ENCODE measurements at places on chromosomes 11 and 22.

DNA sequence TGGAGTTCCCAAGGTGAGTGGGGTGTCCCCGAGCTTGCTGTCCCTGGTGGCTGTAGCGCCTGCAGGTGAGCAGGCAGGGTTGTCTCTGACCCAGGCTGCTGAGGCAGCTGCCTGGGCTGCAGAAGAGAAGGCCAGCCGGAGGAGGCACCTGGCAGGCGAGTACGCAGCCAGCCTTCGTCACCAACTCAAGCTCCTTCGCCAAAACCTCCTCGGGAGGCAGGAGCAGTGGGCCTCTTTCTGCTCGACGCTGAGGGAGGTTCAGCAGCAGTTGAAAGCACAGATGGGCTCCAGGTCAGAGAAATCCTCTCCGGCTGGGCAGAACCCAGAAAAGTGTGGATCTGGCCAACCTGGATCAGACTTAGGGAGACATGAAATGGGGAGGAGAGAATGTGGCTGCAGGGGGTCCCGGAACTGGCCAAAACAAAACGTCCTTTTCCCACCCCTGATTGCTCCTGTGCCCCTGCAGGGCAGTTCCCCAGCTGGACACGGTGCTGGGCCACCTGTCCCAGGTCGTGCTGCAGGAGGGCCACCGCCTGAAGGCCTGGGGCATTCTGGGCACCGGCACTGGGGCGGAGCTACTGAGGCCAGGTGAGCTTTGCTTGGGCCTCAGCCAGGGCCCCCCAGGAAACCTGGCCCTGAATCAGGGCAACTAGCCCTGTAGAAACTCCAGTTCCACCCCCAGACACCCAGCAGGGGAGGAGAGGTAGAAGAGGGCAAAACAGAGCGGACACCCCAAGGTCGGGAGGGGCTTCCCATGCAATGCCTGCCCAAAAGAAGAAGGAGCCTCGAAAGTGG is 56.7 kb downstream of the BTG4 start:
- no peak for DNase-seq

DNA sequence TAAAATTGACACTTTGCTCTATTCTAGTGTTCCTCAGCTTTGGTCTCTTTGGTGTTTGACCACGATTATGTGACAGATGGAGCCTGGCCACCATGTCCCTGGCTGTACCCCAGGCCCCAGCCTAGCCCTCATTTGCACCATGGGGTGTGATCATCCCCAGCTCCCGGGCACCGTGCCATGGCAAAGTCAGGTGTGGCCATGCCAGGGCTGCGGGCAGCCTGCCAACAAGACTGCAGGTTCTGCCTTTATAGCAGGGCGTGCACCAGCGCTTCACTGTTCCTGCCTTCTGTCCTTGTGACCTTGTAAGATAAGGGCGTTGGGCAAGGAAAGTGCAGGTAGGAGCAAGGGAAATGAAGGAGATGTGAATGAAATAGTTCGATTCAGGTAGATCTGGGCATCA is 22.4 kb upstream of the APOBEC3A start:
- no peak for DNase-seq

DNA sequence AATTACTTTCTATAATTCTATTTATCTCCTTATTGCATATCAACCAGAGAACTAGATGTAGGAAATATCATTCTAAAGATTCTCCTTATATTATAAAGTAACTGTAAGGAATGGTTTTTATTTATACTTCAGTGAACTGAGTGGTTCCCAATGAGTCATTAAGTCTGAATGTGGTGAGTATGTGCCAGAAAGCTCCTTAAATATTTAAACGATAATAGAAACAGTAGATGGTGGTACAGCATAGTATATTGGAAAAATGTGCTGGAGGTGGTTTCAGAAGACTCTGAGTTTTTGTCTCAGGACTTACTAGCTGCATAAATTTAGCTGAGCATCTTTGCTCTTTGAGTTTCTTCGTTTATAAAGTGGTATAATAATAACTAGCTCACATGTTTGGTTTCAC is 653.5 kb downstream of the FAM181B start:
- no peak for DNase-seq

DNA sequence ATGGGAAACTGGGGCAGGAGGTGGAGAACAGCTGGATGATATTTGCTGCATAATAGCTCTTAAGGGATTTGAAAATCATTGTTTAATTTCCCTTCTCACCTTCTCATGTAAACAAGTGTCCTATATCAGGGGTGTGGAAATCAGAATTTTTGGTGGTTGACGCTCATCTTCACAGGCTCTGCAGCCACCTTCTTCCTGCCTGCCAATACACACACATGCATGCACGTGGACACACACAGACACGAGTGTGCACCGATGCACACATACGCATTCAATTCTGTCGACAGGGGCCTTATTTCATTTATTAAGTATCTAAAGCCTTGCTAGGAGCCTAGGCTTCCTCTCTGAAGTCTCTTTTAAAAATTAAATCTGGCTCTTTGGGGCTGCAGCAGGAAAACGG is 349.4 kb upstream of the NCAM1 start:
- no peak for DNase-seq

- DNase-seq = peak; percentile 56
Measured at GRCh38 chr11:121964591-121964990, 151.4 kb downstream of the BLID start.

GRCh38 chr11:112965656-112966055 is 4.4 kb downstream of the NCAM1 start:
- no peak for DNase-seq

DNA sequence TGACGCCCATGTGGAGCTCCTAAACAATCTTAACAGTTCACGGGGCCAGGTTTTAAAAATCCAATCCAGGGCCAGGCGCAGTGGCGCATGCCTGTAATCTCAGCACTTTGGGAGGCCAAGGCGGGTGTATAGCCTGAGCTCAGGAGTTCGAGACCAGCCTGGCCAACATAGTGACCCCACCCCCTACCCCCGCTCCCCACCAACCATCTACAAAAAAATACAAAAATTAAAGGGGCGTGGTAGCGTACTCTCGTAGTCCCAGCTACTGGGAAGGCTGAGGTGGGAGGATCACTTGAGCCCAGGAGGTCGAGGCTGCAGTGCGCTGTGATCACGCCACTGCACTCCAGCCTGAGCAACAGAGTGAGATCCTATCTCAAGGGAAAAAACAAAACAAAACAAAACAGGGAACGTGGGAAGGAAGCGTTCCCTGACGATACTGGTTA is 689 bp upstream of the SART1 start:
- no peak for DNase-seq

GRCh38 chr11:92881940-92882450 is 87.5 kb upstream of the MTNR1B start:
- DNase-seq = no peak

DNA sequence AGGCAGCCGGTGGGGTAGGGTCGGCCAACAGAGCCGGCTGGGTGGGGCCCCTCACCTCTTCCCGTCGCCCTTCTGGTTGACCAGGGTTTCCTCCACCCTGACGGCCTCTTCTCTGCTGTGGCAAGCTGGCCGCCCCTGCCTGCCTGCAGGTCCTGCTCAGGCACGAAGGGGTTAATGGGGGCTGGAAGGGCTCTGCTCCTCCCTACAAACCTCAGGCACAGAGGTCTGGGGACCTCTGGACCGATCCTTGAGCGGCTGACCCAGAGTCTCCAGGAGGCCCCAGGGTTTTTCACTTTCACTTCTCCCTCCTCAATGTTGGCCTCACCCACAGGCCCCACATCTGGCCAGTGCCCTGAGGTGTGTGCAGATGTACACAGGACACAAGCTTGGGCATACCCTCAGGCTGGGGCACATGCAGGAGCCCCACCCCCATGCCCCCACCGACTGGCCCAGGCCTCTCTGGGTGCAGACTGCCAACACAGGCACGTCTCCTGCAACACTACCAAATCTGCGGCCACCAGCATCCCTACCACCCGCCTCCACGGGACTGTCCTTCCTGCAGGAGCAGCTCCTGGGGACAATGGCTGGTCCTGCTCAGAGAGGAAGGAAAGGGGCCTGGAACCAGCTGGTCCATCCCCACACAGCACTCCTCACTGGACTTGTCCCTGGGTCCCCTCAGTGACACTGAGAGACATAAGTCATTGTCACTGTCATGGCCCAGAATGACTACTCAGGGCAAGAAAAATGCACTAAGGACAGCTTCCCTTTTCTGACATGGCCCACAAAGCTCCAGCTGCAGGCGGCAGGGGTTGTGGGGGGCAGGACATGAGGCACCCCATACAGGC is 3.2 kb upstream of the TBX1 start:
- no peak for DNase-seq

GRCh38 chr11:48683226-48683720 is 194.7 kb downstream of the OR4A47 start:
- no peak for DNase-seq

DNA sequence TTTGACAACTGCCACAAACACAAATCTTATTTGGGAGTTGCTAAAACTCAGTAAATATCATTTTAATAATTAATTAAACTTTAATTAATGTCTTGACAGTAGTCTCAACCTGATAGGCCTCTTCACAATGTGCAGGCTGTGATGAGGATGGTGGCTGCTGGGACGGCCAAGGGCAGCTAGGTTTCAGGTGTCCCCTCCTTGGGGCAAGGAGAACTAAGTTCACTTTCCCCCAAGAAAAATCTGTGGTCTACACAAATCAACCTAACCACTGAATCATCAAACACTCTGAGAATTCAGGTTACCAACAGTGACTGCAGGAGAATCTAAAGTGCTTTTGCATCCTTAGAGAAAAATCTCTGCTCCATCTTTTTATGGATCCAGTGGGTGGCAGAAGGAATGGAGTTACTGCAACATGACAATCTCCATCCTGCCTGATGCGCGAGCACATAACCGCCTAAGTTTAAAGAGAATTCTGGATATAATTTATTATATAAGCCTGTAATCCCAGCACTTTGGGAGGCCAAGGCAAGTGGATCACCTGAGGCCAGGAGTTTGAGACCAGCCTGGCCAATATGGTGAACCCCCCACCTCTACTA is 289.7 kb downstream of the KIRREL3 start:
- DNase-seq = no peak

DNA sequence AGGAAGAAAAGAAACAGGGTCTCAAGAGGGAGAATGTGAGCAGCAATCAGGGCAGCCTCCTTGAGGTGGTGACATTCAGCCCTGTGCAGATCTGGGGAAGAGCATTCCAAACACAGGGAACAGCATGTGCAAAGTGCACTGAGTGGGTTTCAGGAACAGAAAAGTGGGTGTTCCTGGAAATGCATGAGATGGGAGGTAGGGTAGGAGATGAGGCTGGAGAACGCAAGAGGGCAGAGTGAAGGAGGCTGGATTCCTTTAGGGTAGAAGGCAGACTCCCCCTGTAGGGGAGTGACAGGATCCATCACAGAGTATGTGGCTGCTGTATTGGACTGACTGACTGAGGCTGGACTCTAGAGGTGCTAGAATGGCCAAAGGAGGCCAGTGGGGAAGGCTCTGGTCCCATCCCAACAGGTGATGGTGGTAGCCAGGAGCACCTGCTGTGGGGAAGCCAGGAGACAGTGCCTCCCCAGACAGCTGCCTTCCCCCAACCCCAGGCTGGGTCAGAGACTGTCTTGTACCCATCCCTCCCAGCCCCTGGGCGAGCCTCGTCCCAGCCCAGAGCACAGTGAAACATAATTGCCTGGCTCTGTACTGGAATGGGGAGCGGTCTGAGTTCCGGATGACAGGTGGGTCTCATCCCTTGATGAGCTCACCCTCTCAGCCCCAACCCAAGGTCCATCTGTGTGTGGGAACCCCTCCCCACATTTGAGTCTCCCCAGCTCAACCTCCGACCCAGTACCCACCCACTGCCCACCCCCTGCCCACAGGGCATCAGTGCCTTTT is 419.4 kb downstream of the MN1 start:
- no peak for DNase-seq

DNA sequence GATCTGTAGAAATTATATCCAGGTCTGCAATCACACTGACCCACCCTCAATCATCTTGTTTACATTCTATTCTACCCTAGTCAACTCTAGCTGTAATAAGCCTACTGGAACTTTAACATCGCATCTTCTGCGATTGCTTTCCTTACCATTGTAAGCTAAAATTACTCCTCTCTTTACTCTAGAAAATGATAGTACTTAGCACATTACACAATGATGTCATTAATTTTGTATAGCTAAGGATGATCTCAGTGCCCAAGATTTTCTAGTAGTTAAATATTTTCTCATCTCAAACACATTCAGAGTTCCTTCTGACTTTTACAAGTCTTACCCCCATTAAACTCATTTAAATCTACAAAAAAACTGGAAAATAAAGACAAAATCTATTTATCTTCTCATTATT is 39.6 kb upstream of the CTSC start:
- no peak for DNase-seq

DNA sequence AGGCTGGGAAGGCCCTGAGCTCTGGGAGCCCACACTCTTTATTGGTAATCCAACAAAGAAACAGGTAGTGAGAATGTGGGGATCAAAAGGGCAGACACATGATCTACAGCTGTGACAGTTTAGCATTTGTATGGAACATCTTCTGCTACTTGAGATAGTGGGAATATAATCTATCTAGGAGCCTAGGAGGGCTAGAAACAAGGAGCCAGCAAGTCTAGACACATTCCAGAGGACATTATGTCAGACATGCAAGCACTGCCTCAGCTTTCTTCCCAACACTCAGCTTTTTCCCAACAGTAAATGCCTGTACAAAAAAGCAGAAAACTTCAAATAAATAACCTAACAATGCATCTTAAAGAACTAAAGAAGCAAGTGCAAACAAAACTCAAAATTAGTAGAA is 1150.6 kb upstream of the RAG2 start:
- no peak for DNase-seq
